ENCODE measurements at places on chromosomes 6 and 20.

- DNase-seq: no peak
Observed at GRCh38 chr6:67974931-67975330, 660.2 kb upstream of the ADGRB3 start.

DNA sequence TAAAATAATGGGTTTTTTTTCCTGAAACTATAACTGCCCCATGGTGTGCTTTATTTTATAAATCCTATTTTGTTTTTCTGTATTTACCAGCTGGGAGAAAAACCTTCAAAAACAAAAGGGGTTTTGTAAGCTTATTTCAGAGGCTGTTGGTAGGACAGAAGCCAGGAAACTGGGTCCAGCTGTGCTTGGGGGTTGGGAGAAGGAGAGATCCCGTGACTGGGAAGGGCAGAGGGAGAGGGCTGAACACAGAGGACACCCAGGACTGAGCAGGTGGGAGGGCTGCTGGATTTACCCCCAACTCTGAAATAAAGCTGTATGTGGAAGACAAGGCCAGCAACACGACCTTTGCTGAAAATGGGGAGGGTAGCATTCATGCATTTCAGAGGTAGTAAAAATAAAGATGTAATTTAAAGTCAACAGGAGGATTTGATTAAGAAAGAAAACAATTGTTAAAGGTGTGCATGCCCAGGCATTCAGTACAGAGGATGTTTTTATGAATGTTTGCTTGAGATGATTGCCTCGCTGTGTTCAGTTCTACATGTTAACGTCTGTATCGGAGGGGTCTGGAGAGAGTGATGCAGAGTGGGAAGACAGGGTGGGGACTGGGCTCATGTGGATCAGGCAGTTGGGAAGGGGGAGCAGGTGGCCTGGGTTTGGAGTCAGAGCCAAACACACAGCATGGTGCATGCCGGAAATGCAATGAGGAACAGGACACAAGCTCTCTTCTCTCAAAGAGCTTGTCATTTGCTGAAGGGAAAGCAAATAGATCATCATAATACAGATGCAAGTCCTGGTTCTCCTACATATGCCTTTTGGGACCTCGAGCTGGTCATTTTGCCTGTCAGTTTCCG, 21.4 kb downstream of the ARFGEF3 start:
- DNase-seq: no peak

- DNase-seq: no peak
Observed at GRCh38 chr20:18571578-18571977, 4.3 kb downstream of the SMIM26 start.

DNA sequence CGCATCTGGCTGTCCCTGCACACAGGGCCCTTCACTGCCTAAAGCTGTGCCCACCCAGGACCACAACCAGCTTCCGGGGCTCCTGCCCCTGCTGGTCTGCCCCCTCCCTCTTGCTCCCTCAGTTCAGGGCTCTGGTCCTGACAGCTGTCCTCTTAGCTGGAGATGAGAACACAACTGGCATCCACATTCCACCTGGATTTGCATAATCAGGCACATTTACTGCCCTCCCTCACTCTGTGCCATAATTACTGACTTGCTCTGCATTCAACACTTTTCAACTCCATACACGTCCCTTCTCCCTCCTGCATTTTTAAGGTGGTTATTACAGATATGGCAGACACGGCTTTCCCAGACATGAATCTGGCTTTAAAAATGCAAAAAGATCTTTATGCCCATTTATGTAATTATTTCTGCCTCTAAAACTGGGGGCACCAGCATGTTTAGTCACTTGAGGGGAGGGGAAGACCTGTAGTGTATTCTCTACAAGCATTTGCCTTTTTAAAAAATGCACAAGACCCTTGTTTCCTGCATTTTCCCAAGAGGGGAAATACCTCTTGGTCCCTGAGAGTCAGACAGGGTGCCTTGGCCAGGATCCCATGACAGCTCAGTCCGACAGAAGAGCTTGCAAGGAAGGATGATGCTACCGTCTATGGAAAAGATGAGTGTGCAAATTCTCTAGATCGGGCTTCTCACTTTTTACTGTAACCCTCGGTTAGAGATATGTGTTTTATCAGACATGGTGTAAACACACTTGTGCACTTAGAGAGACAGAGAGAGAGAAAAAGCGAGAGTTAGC, 401.8 kb downstream of the PREX1 start:
- no peak for DNase-seq

GRCh38 chr20:56392881-56393482, 537 bp downstream of the CSTF1 start:
- no peak for DNase-seq

GRCh38 chr6:41200296-41200900, 551 bp downstream of the TREML2 start:
- peak; percentile 67 for DNase-seq

GRCh38 chr20:698276-698675, 22.7 kb upstream of the SCRT2 start:
- DNase-seq: no peak

DNA sequence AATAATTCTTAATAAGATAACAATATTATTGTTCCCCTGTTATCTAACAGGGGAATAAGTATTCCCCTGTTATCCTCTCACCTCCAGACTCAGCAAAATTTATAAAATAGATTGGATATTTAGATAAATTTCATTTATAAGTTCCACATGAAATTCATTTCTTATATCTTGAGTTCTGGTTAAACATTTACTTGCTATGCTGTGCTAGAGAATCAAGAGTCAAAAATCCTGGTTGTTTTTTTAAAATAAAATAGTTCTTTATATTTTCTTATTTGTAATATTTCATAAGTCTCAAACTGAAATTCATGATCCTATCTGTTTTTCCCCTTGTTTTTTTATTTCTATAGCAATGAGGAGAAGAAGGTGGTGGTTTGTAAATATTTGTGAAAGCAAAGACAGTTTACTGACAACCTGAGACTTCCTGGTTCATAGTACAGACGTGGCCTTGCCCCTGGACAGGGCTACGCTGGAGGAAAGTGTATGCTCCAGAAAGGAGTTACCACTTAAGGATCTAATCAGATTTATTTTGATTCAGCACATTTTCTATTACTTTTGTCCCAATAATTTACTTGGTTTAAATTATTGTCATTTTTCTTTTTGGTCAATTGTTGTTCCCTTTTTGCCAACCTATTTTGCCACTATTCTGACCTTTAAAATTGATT, 37.8 kb upstream of the MARCKS start:
- DNase-seq: no peak

- DNase-seq: no peak
Observed at GRCh38 chr6:98203170-98203806, 631.1 kb upstream of the POU3F2 start.

GRCh38 chr20:33010674-33011449, 3.4 kb downstream of the BPIFB2 start:
- no peak for DNase-seq

- no peak for DNase-seq
Observed at GRCh38 chr6:90026216-90026615, 131.9 kb downstream of the GJA10 start.

GRCh38 chr20:39338469-39339376, 376.6 kb downstream of the DHX35 start:
- no peak for DNase-seq

DNA sequence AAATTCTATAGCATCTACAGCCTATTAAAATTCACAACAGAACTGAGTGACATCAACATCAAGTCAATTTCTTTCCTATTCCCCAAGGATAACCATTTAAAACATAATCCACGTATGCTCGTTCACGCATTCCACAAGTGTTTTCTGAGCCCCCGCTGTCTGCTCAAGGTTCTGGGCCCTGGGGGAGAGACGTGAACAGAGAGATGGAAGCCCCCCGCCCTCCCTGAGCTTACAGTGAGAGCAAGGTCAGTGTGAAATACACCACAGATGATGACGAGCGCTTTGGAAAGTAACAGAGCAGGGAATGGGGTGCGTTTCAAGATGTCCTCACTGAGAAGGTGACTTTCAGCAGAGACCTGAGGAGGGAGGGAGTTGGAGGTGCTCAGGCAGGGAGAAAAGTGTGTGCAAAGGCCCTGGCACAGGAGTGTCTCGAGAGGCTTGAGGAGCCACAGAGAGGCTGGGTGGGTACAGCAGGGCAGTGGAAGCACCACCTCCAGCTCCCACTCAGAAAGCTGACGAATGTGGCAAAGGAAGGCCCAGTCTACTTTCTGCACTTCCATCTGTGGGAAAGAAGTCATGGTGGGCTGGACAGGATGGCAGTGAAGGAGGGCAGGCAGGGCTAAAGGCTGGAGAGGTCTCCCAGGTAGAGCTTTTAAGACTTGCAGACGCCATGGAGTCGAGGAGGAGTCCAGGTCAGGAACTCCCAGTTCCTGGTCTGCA, 88.3 kb downstream of the DLL1 start:
- no peak for DNase-seq

DNA sequence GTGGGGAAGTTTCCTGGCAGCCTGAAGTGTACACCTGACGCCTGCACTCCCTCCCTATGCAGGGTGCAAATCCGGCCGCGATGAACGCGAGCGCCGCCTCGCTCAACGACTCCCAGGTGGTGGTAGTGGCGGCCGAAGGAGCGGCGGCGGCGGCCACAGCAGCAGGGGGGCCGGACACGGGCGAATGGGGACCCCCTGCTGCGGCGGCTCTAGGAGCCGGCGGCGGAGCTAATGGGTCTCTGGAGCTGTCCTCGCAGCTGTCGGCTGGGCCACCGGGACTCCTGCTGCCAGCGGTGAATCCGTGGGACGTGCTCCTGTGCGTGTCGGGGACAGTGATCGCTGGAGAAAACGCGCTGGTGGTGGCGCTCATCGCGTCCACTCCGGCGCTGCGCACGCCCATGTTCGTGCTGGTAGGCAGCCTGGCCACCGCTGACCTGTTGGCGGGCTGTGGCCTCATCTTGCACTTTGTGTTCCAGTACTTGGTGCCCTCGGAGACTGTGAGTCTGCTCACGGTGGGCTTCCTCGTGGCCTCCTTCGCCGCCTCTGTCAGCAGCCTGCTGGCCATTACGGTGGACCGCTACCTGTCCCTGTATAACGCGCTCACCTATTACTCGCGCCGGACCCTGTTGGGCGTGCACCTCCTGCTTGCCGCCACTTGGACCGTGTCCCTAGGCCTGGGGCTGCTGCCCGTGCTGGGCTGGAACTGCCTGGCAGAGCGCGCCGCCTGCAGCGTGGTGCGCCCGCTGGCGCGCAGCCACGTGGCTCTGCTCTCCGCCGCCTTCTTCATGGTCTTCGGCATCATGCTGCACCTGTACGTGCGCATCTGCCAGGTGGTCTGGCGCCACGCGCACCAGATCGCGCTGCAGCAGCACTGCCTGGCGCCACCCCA, 1.2 kb downstream of the GPR6 start:
- DNase-seq: no peak

- DNase-seq: no peak
Observed at GRCh38 chr6:168662301-168662936, 221.4 kb downstream of the SMOC2 start.

DNA sequence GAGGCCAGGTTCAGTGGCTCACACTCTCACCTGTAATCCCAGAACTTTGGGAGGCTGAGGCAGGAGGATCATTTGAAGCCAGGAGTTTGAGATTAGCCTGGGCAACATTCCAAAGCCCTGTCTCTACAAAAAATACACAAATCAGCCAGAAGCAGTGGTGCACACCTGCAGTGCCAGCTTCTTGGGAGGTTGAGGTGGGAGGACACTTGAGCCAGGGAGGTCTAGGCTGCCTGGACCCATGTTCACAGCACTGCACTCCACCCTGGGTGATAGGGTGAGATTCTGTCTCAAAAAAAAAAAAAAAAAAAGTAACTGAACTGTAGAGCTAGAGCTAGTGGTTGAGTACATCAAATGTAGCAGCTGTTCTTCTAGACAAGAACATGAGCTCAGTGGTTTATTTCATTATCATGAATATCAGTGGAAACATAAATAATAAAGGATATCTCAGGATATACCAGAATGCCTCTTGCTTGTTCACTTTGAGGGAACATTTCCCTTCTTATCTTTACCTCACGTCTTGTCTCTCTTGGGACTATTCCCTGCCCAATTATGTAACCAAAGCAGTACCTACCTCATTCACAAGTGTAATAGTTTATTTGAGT, 17.6 kb downstream of the NANP start:
- DNase-seq: no peak

DNA sequence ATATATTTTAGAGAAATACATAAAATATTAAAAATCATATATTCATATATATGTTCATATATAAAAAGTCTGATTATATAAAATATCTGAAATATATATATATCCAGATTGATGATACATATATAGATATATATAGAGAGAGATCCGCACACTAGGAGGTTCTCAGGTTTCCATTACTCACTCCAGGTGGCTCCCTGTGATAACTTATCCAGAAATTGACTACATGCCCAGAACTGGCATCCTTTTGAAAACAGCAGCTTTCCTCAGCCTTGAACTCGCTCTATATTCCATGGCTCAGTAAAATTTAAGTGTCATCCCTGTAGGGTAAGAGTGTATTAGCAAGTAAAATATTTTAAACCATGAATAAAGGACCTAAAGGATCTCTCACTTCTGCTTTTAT, 206.8 kb downstream of the TINAG start:
- no peak for DNase-seq

GRCh38 chr6:107542192-107542668, 52.3 kb downstream of the SOBP start:
- peak; percentile 50 for DNase-seq

DNA sequence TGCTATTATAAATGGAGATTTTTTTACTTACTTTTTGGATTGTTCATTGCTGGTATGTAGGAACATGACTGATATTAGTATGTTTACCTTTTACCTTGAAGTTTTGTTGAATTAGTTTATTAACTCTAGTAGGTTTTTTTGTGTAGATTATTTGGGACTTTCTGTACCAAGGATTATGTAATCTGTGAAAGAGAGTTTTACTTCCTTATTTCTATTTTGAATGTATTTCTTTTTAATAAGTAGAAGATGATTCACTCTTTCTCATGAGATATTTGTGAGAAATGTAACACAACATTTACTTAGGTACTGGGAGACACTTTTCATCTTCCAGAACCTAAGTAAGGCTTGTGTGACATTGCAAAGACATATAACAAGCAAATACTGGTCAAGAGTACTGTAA, 473.9 kb upstream of the HS3ST5 start:
- no peak for DNase-seq

DNA sequence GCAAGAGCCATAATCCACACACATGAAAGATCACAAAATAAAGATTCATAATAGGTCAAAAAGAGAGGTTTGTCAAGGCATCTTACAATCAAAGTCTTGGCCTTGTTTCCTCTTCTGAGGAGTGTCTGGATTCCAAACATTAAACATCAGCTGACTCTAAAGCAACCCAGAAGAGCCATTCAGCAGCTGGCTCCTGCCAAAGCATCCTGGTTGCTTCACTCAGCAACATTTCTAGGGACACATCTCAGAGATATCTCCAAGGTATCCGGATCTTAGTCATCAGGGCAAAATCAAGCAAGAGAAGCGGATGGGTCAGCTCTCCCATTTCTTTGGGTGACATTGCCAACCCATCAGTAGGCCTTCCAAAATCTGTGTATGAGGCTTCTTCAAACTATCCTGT, 139.6 kb downstream of the KIF6 start:
- no peak for DNase-seq

GRCh38 chr6:47163536-47163935, 121.4 kb upstream of the ADGRF1 start:
- DNase-seq: no peak

- DNase-seq: no peak
Observed at GRCh38 chr6:22470454-22471131, 98.8 kb upstream of the HDGFL1 start.
